ENCODE measurements at places on chromosomes 11 and 22.

- DNase-seq: no peak
These were observed 2.0 kb downstream of the GNAZ start for GRCh38 chr22:23072077-23072910.

DNA sequence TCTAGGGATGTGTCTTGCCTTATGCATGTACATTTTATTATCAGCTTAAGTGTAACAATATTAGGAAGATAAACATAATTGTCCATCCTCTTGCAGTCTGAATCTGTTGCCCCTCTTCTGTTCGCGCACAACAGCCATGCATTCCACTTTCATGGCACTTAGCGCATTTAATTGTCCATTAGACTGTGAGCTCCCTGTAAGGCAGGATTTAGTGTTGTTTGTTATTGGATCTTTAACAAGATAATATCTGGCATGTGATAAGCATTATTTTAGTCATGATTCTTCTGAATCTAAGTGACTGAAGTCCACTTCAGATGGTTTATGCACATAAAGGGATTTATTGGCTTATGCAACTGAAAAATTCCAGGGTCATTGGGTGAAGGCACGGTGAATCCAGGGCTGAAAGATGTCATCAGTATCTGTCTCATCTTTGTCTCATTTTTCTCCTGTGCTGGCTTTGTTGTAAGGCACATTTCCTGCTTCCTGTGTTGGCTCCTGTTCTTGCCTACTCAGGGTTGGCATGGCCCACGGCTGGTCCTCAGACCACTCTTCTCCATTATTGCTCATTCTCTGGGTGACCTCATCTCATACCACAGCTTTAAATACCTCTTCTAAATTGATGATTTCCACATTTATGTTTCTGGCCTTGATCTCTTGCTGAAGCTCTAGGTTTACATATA, 37.6 kb downstream of the ATXN10 start:
- no peak for DNase-seq

- DNase-seq: no peak
These were observed 36.9 kb downstream of the PTPRJ start for GRCh38 chr11:48017105-48017830.

GRCh38 chr11:117232911-117233409, 489 bp downstream of the RNF214 start:
- no peak for DNase-seq

- no peak for DNase-seq
These were observed 179.1 kb downstream of the BLID start for GRCh38 chr11:121936781-121937447.
